ENCODE measurements at places on chromosomes 1 and 21.
A peak's percentile ranks its signal among the peaks of the same experiment; 100 is the strongest.

DNA sequence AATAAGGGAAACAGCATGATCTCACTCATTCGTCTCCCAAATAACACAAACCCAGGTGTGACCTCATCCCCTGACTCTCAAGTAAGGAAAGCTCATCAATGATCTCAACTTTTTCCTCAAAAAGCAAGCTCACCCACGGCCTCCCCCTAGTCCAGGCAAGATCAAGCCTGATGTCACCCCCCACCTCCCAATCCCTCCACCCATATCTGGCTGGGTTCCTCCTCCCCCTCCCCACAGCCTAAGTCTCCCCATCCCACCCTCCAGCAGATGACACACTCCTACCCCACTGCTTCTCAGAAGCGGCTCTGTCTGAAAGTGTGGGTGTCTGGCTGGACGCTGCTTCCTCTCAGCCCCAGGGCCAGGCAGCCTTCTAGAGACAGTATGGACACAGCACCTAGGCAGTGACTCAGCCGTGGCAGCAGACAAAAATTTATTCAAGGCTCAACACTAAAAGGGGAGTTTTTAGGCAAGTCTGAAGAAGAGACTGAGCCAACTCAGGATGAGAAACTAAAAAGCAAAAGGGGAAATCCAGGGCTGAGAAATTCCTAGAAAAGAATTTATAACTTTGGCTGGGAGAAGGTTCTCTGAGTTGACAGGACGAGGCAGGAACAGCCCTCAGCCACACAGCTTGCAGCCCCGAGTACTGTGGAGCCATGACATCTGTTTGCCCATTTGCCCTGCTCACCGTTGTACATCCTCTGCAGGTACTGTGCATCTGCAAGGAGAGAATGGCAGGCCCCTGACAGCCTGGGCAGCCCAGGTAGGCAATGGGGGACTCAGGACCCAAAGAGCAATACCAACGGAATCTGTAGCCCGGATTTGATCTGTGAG is 81.6 kb upstream of the LRRC8D start:
- no peak for DNase-seq

DNA sequence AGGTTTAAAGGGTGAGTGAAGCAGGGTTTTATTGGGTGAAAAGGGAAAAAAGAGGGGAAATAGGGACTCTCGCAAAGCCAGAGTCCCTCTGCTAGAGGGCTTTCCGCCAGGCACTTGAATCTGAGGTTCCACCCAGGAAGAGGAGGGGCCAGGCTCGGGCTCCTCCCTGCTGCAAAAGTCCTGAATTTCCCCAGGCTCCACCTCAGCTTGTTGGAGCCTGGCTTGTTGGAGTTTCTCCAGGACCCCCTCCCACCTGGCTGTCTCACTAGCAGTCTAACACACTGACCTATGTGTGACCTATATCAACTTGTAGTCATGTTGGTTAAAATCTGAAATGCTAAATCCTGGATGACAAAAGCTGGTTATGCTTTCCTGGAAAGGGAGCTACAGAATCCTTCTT is 25.5 kb downstream of the GBP2 start:
- no peak for DNase-seq

GRCh38 chr1:107009281-107009680 is 47.2 kb upstream of the PRMT6 start:
- no peak for DNase-seq

- no peak for DNase-seq
Measured at GRCh38 chr1:200774735-200775444, 36.2 kb downstream of the CAMSAP2 start.

DNA sequence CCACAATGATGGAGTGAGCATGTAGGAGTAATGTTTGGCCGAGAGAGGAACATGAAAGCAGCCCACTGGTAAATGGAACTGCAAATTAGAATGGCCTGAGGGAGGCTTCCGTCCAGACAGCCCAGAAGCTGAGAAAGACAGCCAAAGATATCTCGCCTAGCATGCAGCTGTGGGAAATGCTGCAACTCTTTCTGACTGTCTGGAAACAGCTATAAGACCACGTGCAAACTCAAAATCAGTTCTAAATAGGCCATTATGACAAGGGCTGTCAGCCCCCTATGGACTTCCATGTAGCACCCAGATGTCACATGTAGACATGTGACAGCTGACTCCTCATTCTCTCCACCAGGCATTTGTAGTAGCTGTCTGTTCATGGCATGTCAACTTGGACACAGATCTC is 62.9 kb upstream of the ATP1A1 start:
- DNase-seq: no peak

- no peak for DNase-seq
Measured at GRCh38 chr21:42621819-42622177, 31.6 kb upstream of the PDE9A start.

DNA sequence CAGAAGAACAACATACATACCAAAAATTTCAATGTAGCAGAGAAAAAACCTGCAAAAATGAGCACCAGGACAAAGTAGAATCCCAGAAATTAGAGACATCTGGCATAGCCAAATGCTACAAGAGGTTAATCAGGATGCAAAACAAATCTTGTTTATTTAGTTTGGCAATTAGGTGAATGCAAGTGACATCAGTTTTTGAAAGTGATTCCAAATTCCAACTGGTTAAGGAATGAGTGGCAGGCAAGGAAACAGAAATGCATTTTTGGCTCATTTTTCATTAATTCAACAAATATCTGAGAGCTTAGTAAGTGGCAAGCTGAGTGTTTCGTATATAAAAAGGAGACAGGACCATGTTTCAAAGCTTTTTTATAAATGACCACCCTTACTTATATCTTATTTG is 21.3 kb downstream of the SCAF4 start:
- no peak for DNase-seq

DNA sequence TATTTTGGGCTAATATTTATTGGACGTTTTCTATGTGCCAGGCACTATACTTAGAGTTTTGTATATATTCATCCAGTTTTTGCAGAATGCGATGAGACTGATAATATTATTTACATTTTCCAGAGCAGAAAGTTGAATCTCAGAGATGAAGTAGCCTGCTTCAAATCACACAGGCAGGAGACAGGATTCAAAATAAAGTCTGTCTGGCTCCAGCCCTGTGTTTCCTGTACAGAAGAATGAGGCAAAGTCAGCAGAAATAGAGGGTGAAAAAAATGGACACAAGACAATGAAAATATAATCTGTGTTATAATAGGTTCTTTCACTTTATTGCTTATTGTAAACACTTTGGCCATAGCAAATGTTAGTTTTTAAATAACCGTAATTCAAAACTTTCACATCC is 107.2 kb downstream of the CYYR1 start:
- DNase-seq: no peak

DNA sequence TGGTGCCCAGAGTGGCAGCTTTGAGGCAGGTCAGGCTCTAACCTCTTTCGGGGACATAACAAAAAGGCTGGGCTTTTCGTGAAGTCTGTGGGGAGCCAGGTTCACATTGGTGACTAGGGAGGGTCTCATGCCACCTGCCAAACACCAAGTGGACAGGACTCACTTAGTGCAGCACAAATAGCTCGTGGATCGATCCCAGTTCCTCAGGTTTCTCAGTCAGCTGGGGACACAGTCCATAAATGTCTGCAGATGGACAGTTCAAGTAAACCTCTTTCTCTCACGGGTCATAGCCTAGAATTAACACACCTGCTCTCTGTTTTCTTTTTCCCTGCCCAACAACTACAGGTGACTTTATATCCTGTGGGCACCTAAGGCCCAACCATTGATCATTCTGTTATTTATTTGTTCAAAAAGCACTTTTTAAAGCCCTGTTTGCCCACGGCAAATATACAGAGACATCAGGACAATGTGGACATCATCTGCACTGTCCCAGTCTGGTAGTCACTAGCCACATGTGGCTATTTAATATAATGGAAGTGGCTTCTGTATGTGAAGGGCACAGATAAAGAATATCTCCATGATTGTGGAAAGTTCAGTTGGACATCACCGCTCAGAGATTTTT is 53.5 kb downstream of the CAPN2 start:
- DNase-seq: no peak

DNA sequence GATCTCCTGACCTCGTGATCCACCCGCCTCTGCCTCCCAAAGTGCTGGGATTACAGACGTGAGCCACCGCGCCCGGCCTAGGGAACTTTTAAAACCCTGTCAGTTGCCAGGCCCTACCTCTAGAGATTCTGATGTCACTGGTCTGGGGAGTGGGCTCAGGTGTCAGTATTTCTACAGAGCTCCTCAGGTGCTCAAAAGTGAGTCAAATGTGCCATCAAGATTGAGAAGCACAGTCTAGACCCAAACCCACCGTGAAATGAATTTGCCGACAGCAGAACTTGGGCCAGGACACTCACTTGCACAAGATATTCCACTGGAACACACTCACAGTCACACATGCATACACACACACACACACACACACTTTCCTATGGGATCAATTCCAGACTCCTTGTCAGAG is 215.5 kb downstream of the RRAGC start:
- no peak for DNase-seq

DNA sequence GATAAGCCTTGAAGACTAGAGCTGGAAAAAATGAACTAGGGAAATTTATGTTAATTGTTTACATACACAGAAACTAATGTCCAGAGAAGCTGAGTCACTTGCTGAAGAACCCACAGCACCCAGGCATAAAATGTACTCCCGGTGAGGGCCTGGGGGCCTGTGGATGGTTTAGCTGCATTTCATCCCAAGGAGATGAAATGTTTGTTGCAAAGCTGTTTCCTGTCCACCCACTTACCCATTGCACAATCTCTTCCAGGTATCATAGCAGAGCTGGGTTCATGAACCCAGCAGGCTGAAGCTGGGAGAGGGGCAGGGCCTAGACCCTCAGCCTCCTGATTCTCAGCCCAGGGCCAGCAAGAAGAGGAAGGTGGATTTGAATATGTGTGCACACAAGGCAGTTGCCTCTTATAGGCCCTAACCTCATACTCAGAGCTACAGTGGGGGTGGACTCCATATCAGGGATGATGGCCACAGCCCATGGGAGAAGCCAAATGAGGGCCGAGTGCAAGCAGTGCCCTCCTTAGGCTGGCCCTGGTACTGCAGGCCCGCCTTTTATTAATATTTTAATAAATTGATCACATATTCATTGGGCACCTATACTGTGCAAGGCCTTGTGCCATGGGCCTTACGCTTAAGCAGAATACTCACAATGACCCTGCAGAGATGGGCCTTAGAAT is 110.8 kb downstream of the LACTBL1 start:
- DNase-seq: peak; percentile 8

DNA sequence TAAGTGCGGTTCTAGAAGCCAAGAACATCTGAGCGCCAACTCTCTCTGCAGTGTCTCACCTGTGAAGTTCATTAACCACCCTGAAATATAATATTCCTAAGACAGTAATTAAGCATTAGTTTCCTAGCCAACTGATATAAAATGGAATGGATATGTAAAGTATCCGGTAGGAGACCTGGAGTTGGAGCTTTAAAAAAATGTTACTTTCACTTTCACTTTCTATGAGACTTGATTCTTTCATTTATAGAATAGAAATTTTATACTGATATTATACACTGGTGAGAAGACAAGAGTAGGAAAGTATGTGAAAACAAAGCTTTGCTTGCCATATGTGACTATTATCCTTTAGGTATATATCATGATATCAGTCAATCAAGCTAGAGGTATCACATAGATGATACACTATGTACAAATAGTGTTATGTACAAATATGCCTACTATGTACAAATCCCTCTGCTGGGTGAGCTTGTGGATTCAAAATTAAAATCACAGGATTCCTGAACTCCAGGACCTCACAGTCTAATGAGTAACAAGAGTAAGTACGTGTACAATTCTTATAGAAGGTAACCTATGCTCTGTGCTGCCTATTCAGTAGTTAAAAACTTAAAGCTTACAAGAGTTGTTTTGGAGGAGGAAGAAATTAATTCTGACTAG is 934.2 kb downstream of the TTLL7 start:
- DNase-seq: no peak

- no peak for DNase-seq
Measured at GRCh38 chr1:224745924-224746323, 129.8 kb downstream of the CNIH3 start.

- DNase-seq: no peak
Measured at GRCh38 chr21:26406526-26406925, 166.6 kb downstream of the CYYR1 start.

GRCh38 chr1:91803847-91804545 is 82.0 kb downstream of the TGFBR3 start:
- DNase-seq: peak; percentile 63

DNA sequence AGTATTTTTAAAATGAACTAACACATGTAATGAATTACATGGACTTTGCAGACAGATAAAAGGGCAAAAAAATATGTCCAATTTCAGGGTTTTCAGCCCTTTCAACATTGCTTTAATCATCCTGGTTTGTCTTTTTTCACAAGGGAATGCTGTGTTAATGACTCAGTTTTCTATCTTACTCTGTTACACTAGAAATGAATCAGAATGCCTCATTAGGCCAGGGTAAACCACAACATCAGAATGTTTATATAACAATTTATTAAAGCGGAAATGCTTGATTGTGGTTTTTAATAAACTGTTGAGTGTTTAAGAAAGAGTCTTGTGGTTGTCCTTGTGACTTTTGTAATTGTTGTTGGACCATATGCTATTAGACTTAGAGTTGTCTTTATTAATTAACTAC is 13.5 kb downstream of the GORAB start:
- no peak for DNase-seq

- no peak for DNase-seq
Measured at GRCh38 chr21:23014021-23014420, 2015.8 kb downstream of the NCAM2 start.

DNA sequence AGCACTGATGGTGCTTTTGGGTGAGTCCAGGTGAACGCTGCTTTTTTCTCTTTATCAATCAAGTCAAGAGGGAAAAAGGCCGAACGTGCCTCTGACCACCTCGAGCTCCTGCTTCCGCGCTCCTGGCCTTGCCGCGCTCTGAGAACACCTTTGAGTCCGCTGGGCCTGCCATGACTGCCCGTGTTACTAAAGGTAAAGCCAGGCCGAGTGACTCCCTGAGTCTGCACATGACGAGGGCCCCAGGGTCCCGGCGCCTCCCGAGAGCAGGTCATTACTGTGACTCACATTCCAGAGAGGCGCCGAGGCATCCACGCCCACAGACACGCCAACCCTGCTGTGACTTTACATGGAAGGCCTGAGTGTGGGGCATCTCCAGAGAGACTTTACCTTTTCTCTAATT is 11.1 kb downstream of the POFUT2 start:
- DNase-seq: no peak

DNA sequence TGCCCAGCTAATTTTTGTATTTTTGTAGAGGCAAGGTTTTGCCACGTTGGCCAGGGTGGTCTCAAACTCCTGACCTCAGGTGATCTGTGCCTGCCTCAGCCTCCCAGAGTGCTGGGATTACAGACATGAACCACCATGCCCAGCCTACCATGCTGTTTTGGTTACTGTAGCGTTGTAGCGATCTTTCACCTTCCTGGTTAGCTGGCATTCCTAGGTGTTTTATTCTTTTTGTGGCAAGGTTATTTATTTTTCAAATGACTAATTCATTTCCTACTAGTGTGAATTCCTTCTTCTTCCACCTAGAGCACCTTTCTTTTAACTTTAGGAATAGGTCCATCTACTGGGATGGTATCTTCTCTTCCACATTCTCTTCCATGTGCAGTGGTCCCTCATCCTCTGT is 29.3 kb downstream of the TMEM200B start:
- no peak for DNase-seq

- peak; percentile 4 for DNase-seq
Measured at GRCh38 chr21:30839304-30839703, 9.7 kb upstream of the KRTAP7-1 start.

GRCh38 chr1:169316556-169316955 is 51.0 kb downstream of the NME7 start:
- no peak for DNase-seq

All from stimulated activated CD4-positive, alpha-beta T cell treated with anti-CD3 and anti-CD28 coated beads, TNF-alpha, amount 100 ng/mL, for 24 hours (primary cell).